Mesendoderm (in vitro differentiated cells): ENCODE measurements at places on chromosomes 7 and 10.

DNA sequence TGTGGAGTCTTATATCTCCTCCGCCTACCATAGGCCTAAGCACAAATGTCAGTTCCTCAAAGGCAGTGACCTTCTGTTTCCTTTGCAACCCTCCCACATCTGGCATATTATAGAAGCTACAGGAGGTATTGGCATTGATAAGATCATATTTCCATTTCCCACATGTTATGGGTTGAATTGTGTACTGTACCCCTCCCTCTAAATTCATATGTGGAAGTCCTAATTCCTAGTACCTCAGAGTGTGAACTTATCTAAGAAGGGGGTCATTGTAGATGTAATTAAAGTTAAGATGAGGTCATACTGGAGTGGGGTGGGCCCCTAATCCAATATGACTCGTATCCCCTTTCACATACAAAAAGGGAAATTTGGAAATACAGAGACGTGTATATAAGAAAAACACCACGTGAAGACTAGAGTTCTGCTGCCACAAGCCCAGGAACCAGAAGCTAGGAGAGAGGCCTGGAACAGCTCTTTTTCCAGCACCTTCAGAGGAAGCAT lies 6.1 kb upstream of the LAMB4 start:
- H3K36me3 ChIP-seq = no peaks in the 10 kb centered on the region
- no peak overlapping the region for H3K27ac ChIP-seq
- no peak for DNase-seq
- no peak overlapping the region for H3K4me3 ChIP-seq

GRCh38 chr10:101380353-101381017 lies 26.5 kb downstream of the BTRC start:
- no peaks in the 10 kb centered on the region for H3K36me3 ChIP-seq
- H3K27ac ChIP-seq = no peak overlapping the region
- H3K4me3 ChIP-seq = no peak overlapping the region
- H3K27me3 ChIP-seq = no peaks in the 10 kb centered on the region

DNA sequence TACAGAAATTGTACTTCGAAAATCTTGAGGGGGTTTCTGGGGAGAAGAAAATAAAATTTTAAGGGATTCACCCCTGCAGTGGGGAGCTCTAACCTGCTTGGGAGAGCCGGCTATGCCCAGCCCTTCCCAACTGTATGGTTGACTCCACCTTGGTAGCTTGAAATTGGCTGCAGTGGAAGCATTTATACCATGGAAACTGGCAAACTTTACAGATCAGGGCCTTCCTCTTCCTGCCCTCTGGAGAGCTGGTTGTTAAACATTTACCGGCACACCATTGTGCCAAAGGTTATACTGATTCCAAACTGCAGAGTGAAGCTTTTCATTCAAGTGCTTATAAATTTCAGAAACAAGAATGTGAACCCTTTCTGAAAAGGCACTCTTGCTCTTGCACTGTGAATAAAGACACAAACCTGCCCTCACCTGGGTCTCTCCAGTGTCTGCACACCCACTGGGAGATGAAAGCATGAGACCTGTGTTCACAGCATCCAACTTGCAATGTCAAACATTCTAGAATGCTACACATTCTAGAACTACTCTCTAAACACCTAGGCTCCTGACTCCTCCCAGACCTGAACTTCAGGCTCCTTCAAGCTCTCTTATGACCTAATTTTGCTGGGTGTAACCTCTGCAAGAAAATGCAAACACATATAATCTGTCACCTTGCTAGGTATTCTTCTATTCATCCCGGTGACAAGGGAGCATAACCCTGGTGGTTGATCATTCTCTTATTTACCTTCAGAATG lies 44.7 kb downstream of the ABLIM1 start:
- no peak overlapping the region for H3K4me3 ChIP-seq
- H3K36me3 ChIP-seq = no peaks in the 10 kb centered on the region
- no peak overlapping the region for H3K27ac ChIP-seq
- no peak for DNase-seq
- no peaks in the 10 kb centered on the region for H3K27me3 ChIP-seq

- H3K27ac ChIP-seq = no peak overlapping the region
- H3K4me3 ChIP-seq = no peak overlapping the region
- H3K4me1 ChIP-seq = peaks cover 12% of the 10 kb centered on the region
- no peak for DNase-seq
- no peaks in the 10 kb centered on the region for H3K36me3 ChIP-seq
Observed at GRCh38 chr10:10596256-10596655, 421.4 kb upstream of the CELF2 start.

DNA sequence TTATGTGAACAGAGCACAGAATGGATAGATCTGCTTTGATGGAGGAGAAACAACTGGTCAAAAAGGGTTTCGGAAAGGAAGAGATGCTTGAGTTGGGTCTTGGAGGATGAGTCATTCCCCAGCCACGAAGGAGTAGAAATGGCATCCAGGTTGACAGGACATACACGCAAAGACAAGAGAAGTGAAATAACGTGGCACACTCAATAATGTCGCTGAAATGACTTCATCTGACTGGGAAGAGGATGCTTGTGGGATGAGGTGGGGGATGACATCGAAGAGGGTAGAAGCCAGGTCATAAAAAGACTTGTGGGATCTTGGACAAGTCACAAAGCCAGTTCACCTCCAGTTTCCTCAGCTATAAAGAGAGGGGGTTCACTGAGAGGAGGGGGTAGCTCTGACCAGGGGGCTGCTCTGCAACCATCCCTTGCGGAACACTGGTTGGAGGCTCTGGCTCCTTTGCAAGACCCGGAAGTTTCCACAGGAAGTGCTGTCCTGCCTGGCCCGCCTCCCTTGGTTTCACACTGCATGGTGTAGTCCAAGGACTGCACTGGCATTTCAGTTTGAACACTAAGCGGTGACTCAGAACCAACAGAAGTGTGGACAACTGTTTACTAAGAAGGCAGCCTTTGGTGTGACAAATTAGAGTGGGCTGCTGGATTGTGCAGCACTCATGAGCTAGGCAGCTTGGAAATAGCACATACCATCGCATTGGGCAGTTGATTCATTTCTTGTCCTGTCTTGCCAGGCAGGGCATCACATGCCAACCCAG lies 189.9 kb upstream of the ADO start:
- DNase-seq = no peak
- no peaks in the 10 kb centered on the region for H3K4me1 ChIP-seq
- H3K4me3 ChIP-seq = no peak overlapping the region
- no peak overlapping the region for H3K27ac ChIP-seq
- H3K27me3 ChIP-seq = no peaks in the 10 kb centered on the region

- H3K4me1 ChIP-seq = no peaks in the 10 kb centered on the region
- no peaks in the 10 kb centered on the region for H3K27me3 ChIP-seq
Observed at GRCh38 chr7:92506363-92506762, 22.0 kb downstream of the PEX1 start.

- no peak overlapping the region for H3K4me3 ChIP-seq
- no peak for DNase-seq
- no peak overlapping the region for H3K27ac ChIP-seq
- no peaks in the 10 kb centered on the region for H3K27me3 ChIP-seq
Observed at GRCh38 chr10:96673318-96674099, 46.8 kb downstream of the PIK3AP1 start.

- H3K4me3 ChIP-seq = no peak overlapping the region
- no peak for DNase-seq
- no peak overlapping the region for H3K27ac ChIP-seq
- H3K27me3 ChIP-seq = no peaks in the 10 kb centered on the region
- no peaks in the 10 kb centered on the region for H3K4me1 ChIP-seq
Observed at GRCh38 chr7:1386623-1387220, 72.5 kb downstream of the MICALL2 start.

DNA sequence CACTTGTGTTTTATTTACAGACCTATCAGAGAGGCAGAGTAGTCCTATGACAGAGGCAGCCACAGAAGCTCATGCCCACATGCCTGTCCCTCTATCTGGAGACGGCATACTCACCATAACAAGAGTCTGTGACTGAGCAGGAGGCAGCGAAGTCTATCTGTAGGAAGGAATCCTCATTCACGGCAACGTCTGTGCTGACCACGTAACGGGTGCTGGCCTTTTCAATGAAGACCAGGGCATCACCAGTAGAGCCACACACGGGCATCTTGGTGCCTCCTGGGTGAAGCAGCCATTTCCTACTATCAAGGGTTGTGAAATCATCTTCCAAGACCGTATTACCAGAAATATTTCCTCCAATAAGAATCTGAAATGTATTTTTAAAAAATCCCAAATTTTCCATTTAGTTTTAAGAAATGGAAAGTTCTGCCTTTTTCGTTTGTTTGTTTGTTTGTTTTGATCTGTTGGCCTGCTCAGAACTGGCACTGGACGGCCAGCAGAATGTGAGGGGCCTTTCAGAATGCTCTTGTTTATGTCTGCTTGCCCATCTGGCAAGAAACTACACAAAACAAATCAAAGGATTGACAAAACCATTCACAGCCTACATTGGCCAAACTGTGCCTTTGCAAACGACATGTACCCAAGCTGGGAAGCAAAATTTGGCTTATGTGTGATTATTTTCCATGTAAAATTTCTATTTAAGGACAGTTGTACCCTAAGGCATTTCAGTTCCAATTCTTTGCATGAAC lies 93.1 kb upstream of the SLC26A5 start:
- DNase-seq = no peak
- H3K4me1 ChIP-seq = no peaks in the 10 kb centered on the region
- H3K4me3 ChIP-seq = no peak overlapping the region
- no peaks in the 10 kb centered on the region for H3K36me3 ChIP-seq
- H3K27me3 ChIP-seq = no peaks in the 10 kb centered on the region
- H3K27ac ChIP-seq = no peak overlapping the region

DNA sequence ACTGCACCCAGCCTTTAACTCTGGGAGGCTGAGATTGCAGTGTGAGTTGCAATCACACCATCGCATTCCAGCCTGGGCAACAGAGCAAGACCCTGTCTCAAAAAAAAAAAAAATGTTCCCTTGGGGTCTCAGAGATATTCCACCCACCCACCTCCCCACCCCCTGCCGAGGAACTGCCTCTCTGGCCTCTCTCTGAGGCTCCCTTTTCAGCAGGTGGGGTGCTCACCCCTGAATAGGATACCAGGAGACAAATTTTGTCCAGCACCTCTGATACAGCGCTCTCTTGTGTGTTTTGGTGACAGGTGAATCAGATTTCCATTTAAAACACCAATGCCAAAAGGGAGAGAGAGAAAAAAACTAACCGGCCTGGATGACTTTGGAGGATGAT lies 92.6 kb upstream of the KIF5B start:
- no peaks in the 10 kb centered on the region for H3K27me3 ChIP-seq
- no peaks in the 10 kb centered on the region for H3K36me3 ChIP-seq

DNA sequence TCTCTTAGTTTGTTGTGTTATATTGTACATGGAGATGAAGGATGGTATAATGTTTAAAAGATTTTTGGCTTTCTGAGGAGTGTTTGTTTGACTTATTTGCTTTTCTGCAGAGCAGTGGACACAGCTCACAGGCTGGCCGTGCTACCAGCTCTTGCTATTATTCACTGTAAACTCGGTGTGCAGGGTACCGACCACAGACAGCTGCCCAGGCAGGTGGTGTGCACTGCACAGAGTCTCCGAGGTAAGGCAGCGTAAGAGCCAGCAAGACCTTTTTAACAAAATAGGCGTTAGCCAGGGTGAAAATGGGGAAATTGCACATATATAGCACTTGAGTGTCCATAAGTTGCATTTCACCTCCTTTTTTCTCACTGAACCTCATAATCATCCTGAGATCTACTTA lies 438.0 kb downstream of the CNTNAP2 start:
- H3K4me1 ChIP-seq = no peaks in the 10 kb centered on the region
- no peak for DNase-seq
- H3K27ac ChIP-seq = no peak overlapping the region
- H3K36me3 ChIP-seq = no peaks in the 10 kb centered on the region
